Thyroid gland (tissue), 4 donors: ENCODE measurements at places on chromosomes 11 and 22. TPM values are rescaled to one million over a fixed set of nuclear protein-coding genes. Genes with fewer than 3 reads are reported as not detected.

The UBQLNL gene
- total RNA-seq = 1.1 TPM

The IL17REL gene
- not detected for total RNA-seq

The PHOX2A gene
- not detected for total RNA-seq

The PATE4 gene
- total RNA-seq = not detected

The KRTAP5-10 gene
- total RNA-seq = not detected

The KIAA0930 gene
- total RNA-seq = 42.7 TPM

The GPHA2 gene
- total RNA-seq = not detected

The PDE2A gene
- total RNA-seq = 45.9 TPM

- no peak for DNase-seq
Measured at GRCh38 chr22:35961480-35962295, 66.9 kb downstream of the RBFOX2 start.

GRCh38 chr22:20315337-20316216, 4.3 kb downstream of the DGCR6L start:
- no peak for DNase-seq

DNA sequence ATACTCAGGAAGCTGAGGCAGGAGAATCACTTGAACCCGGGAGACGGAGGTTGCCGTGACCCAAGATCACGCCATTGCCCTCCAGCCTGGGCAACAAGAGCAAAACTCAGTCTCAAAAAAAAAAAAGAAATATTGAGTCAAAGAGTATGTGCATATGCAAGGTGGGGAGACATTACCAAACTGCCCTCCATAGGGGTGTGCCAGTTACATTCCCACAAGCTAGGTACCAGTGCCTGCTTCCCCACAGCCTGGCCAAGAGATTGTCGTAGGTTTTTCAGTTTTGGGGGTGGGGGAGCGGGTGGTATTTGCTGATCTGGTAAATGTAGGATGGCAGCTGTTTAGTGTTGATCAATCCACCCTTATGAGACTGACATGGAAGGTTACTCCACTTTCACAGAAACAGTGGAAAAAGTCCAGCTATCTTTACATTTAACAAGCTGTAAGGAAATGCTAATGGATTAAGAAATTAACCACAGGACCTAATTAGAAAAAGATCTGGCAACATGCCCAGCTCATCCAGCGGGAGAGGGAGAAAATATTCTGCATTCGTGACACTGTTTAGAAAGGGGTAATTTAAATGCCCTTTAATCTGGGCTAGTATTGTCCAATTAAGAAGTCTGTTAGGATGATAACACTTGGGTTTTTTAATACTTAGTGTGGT, 89.4 kb downstream of the PACS1 start:
- DNase-seq = no peak

GRCh38 chr11:40370821-40371616, 1088.4 kb downstream of the LRRC4C start:
- no peak for DNase-seq

DNA sequence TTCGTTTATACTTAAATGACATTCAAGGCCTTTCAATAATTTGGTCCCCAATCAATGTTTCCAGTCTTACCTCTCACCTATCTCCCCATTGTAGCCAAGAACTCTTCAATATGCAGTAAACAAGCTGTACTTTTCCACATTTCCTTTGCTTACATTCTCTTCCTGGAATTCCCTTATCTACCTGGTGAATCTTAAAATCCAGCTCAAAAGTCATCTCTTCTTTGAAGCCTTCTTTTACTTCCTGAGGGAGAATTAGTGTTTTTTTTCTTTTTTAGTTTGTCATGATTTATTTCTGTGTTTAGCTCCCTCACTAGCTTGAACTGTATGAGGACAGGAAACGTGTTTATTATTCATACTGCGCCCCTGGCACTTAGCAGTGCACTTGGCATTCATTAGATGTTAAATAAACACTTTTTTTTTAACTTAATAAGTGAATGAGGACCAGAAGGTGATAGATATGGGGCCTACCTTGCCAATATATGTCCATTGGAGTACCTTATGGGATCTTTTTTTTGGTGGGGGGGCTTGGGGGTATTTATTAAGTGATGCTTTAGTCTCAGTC, 4.9 kb upstream of the PTS start:
- DNase-seq = no peak

DNA sequence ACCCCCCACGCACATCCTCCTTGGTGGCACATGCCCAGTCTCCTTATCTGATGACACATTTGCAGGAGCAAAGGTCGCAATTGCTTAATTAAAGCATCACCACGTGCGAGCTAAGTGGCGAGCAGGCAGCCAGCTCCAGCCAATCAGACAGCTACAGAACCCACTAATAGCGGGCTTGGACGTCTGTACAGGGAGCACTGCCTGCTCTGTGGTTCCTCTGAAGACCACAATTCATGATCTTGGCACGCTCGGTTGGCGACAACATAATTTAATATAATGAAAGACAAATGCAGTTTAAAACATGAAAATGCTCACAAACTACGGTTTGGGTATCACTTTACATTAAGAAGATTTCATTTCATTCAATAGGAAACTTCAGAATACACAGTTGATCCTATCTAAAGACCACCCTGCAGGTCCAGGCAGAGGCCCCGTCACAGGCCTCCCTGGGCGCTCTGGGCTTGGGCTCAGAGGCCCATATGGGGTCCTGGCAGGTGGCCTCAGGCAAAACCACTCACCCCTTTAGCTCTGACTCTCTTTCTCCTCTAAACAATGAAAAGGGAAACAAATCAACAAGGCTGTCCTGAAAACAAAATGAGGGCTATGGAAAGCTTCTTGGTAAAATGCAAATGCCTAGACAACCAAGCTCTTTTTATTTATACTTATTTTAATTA, 10.4 kb downstream of the PACSIN2 start:
- DNase-seq = no peak

DNA sequence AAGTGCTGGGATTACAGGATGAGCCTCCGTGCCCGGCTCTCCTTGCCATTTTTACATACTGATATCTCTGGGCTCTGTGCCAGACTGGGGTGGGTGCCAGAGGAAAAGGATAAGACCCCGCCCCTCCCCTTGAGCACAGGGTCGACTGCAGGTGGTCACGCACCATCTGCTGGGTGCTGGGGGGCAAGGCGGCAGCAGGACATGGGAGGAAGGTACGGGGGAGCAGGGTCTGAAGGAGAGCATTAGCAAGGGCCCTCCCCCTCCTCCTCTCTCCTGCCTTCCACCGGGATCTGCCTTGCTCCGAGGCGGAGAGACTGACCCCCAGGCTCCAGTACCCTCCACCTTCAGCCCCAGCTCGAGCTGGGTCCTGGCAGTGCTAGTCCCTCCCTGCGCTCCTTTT, 9.7 kb upstream of the PGA3 start:
- peak; percentile 54 for DNase-seq

- DNase-seq = no peak
Measured at GRCh38 chr11:7892840-7893254, 38.2 kb downstream of the OR10A6 start.

DNA sequence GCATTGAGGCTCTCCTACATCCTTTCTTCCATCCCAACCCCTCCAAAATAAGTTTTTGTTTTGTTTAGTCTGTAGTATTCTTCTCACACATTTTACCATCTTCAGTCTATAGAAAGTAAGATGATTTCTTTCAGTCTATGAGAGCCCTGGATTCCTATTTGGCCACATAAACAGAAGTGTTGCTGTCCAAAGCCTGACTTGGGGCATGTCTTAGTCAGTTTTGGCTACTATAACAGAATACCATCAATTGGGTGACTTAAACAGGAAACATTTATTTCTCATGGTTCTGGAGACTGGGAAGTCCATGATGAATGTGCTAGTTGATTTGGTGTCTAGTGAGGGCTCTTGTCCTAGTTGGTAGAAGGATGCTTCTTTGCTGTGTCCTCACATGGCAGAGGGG, 146.8 kb upstream of the DDI1 start:
- DNase-seq = no peak

- peak; percentile 21 for DNase-seq
Measured at GRCh38 chr11:61332281-61332796, 566 bp downstream of the DDB1 start.

DNA sequence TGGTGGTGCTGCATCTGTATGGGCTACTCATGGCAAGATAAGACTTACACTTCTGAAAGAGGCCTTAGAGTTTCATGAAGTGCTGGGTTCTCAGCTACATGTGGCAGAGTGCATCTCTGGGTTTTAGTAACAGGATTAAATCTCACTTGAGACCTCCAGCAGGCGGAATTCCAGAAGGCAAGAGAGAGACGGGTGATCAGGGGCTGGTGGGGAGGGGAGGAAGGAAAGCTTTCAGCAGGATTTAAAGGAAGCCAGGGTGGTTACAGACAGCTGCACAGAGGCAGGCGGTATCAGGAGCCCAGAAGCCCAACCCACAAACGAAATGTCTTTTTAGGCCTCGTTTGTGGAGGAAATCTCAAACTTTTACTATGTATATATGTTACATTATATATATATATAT, 56.2 kb upstream of the CD82 start:
- no peak for DNase-seq

DNA sequence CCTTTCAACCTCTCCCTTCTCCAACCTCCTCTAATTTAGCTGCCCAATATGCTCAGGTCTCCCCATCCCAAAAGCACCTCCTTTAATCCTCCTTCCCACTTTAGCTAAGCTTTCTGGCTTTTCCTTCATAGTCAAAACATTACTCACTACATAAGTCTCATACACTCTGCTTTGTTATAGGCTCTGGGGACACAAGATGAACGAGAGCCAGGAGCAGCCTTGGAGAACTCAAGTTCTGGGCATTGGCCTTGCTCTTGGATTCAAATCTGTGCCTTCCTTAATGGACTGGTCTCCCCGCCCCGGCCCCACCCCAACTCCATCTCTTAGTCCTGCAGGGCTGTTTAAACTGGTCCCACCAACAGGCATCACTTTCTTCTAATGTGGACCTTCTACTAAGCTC, 11.4 kb upstream of the HPX start:
- DNase-seq = no peak

- no peak for DNase-seq
Measured at GRCh38 chr11:84130646-84131427, 844.7 kb upstream of the CCDC90B start.

DNA sequence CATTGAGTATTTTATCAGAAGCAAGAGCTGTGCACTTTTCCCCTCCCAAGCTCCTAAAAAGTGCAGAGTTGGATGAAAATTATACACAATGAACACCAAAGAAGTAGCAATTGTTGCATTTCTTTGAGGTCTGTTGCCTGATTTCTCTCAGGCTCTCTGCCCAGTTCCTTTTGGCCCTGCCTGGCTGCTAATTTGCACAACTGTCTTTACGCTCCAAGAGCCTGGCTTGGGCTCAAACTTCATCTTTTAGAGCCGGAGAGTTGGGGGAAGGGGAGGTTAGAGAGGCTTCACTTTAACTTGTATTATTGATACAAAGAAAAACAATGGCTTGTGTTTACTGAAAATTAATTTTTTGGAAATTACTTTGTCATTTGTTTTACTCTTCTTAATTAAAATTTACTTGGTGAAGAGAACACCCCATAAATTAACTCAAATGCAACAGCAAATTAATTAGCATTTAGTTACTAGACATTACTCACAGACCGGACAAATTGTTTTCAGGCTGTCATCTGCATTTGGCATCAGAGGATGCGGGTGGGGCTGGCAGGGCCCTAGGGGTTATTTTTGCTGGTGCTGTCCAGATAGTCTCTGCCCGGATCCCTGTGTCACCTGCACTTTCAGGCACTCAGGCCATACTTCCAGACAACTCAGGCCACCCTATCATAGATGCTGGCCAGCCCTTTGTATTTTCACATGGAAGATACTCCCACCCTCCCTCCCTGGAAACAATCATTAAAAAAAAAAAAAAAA, 407.3 kb downstream of the NXPE2 start:
- DNase-seq = peak; percentile 77

DNA sequence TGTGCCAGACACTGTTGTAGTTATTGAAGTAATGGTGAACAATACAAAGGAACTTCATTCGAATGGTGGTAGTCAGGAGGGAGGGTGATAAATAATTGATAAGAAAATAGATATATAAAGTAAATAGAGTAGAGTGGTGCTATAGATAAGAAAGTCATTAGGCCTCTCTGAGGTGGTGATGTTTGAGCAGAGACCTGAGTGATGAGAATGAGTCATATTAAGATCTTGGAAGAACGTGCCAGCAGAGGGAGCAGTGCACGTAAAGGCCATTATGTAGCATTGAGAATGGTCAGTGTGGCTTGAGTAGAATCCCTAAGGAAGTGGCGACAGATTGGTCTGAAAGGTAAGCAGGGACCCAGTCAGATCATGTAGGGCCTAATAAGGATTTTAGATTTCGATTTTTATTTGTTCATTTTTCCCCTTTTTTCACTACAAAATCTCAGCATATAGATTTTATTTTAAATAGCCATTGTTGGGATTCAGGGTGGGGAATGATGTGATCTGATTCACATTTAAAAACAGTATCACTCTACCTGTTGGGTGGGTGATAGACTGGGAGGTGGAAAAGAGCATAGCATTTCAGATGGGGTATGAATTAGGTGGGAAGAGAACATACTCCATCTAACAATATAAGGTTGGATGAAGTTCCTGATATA, 44.7 kb downstream of the CCDC90B start:
- peak; percentile 72 for DNase-seq

GRCh38 chr22:19717691-19718455, 3.6 kb downstream of the SEPTIN5 start:
- peak; percentile 74 for DNase-seq

- DNase-seq = peak; percentile 83
Measured at GRCh38 chr22:45212306-45212709, 28.4 kb downstream of the KIAA0930 start.

- no peak for DNase-seq
Measured at GRCh38 chr11:69774354-69775162, 583 bp downstream of the FGF4 start.

DNA sequence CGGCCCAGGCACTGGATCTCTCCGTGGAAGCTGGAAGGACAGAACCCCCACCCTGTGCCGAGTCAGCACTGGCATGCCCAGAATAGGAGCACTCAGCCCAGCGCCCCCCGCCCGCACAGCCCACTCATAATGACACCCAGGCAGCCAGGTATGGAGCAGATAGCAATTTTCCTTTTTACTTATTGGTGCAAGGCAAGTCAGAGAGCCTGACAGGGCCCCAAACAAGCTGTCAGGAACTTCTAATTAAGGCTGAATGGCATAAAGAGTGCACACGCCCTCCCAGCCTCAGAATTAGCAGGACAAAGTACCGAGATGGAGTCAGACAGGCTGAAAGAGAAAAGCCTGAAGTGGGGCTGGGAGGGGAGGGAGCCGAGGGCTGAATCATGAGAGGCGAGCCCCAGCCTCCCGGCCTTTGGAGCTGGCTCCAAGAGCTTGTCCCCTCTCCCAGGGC, 76.9 kb downstream of the DSCAML1 start:
- DNase-seq = peak; percentile 49

DNA sequence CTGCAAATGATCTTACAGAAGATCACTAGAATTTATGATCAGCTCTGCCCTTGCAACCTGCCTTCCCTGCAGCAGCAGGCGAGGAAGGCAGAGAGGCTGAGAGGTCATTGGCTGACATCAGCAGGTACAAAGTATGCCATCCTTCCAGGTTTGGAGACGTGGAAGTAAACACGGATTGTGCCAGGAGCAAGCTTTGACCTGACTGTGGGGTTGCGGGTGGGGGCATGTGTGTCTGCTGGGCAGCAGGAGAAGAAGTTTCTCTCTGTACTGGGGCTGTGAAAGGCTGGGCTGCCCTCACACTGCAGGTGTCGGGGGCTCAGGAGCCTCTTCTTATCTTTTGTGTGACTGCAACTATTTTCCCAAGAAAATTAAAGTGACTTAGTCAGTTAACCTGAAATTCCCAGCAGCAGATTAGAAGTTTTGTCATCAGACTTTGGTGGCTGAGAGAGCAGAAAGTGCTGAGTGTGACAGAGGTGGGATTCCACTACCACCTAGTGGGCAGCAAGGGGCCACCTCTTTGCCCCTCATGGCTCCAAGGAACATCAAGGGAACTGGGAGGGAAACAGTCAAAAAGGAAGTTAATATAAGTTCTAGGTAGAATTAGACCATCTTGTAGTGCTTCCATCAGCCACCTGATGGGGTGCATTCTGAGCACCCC, 565.9 kb downstream of the ETS1 start:
- DNase-seq = no peak

- no peak for DNase-seq
Measured at GRCh38 chr11:894575-895201, 15.9 kb downstream of the CHID1 start.
